Upper lobe of left lung (tissue), 6 donors: ENCODE measurements at places on chromosomes 12 and 14. TPM values are rescaled to one million over a fixed set of nuclear protein-coding genes. Genes with fewer than 3 reads are reported as not detected.

PYGL gene
- 46.8 TPM for total RNA-seq

- no peak for DNase-seq
These were observed 40.6 kb downstream of the ANO2 start for GRCh38 chr12:5904441-5904840.

GRCh38 chr14:54639611-54640010, 72.7 kb downstream of the SAMD4A start:
- DNase-seq: no peak

MMP19 gene
- total RNA-seq: 13.6 TPM

- DNase-seq: no peak
These were observed 77.0 kb downstream of the PELI2 start for GRCh38 chr14:56195223-56195622.

DNA sequence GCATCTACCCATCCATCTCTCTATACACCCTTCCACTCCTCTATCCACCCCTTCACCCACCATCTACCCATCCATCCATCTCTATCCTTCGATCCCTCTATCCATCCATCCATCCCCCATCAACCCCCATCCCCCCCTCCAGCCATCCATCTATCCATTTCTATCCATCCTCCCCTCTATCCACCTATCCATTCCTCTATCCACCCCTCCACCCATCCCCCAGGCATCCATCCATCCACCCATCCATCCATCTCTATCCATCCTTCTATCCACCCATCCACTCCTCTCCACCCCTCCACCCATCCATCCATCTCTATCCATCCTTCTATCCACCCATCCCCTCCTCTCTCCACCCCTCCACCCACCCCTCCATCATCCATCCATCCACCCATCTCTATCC, 17.5 kb upstream of the GPR132 start:
- no peak for DNase-seq
